ENCODE measurements at places on chromosomes 2 and 18.

- no peak for DNase-seq
Measured at GRCh38 chr2:96580771-96581170, 44.2 kb downstream of the ARID5A start.

DNA sequence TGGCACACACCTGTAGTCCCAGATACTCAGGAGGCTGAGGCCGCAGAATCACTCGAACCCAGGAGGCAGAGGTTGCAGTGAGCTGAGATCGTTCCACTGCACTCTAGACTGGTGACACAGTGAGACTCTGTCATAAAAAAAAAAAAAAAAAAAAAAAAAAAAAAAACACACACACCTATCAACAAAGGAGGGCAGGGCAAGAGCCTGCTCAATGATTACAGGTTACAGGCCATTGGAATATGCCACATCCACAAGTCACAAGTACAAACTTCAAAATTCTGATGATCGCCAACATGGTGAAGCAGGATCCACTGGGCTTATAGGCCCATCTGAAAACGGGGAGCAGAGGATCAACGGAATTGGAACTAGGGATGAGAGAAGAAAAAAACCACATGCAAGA is 6.3 kb downstream of the MYO5B start:
- no peak for DNase-seq

- DNase-seq, result no peak
Measured at GRCh38 chr2:230984393-230985220, 11.3 kb upstream of the SPATA3 start.

DNA sequence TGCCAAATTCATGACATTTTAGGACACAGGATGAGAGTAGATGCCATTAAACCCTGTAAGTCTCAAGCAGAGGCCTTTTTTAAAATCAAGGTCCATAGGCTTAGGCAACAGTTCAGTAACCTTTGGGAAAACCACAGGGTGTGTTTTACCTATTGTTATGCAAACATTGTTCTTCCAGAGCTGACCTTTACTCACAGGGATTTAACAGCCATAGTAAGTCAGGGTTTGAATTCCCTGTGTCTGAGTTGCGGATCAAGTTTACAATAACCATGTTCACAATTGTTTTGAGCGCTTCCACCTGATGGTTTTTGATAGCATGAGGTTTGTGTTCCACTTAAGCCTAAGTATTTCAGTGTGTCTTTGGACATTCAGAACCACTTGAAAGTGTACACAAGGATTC is 160.1 kb upstream of the BOD1L2 start:
- DNase-seq, result no peak

GRCh38 chr2:14303366-14304115 is 329.0 kb upstream of the LRATD1 start:
- DNase-seq, result no peak

GRCh38 chr2:7815726-7816125 is 866.1 kb upstream of the ID2 start:
- no peak for DNase-seq

DNA sequence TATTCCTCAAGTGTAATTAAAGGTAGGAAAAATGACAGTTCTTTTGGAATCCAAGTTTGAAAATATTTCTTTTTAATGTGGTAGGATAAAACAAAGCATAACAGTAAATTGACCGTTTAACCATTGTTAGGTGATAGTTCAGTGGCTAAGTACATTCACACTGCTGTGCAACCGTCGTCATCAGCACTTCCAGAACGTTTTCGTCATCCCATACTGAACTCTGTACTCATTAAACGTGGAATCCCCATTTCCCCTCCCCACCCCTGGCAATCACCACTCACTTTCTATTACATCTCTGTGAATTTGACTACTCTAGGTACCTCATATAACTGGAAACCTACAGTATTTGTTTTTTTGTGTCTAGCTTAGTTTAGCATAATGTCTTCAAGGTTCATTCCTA is 32.9 kb upstream of the FZD5 start:
- DNase-seq, result no peak

DNA sequence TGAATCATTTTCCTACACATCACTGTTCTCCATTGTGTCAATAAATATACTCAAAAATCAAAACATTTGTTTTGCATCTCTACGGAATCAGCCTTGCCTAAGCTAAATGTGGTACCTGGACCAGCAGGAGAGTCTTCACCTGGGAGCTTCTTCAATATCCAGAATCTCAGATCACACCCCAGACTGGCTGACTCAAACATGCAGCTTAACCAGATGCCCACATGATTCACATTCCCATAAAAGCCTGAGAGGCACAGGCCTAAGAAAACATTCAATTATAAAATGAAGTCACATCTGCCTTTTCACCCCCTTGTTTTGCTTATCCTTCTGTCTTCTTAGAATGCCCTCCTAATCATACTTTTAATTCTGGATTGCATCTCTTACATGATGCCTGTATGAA is 1045.5 kb upstream of the NXPH2 start:
- no peak for DNase-seq

All from left lung (tissue), 14 donors.